ENCODE measurements at places on chromosomes 16 and 17.

GRCh38 chr16:81266680-81267095 is 28.2 kb downstream of the BCO1 start:
- peak; percentile 77 for DNase-seq

GRCh38 chr16:88290850-88291830 is 91.6 kb upstream of the ZNF469 start:
- DNase-seq: no peak

GRCh38 chr17:44317545-44317944 is 7.1 kb downstream of the SLC25A39 start:
- no peak for DNase-seq

DNA sequence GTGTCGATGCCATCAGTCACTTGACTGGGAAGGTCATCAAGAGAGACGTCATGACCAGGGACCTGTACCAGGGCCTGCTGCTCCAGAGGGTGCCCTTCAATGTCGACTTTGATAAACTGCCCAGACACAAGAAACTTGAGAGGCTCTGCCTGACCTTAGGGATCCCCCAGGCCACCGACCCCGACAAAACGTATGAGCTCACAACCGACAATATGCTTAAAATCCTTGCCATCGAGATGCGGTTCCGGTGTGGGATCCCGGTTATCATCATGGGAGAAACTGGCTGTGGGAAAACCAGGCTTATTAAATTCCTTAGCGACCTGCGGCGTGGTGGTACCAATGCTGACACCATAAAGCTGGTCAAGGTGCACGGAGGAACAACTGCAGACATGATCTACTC is 69.6 kb upstream of the ENDOV start:
- DNase-seq: no peak

DNA sequence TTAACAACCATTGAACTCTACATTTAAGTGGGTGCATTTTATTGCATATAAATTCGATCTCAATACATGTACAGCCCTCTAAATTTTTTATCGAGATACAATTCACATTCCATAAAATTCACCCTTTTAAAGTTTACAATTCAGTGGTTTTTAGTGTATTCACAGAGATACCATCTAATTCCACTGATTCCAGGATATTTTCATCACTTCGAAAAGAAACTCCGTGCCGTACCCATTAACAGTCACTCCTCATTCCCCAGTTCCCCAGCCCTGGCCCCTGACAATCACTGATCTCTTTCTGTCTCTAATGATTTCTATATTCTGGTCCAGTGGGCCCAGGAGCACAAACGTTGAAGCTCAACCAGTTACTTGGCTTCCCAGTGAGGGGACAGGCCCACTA is 61.4 kb downstream of the CYB5B start:
- no peak for DNase-seq

GRCh38 chr17:34996422-34997285 is 16.3 kb downstream of the LIG3 start:
- DNase-seq: no peak

- no peak for DNase-seq
Measured at GRCh38 chr17:5610956-5611355, 26.6 kb upstream of the NLRP1 start.

- DNase-seq: peak; percentile 80
Measured at GRCh38 chr16:81646561-81646960, 132.5 kb upstream of the PLCG2 start.
